Thoracic aorta (tissue), 2 donors: ENCODE measurements at places on chromosomes 12 and 14. TPM values are rescaled to one million over a fixed set of nuclear protein-coding genes. Genes with fewer than 3 reads are reported as not detected.

- peak overlapping the region; percentile 96 for H3K4me3 ChIP-seq
- H3K36me3 ChIP-seq, result peaks cover 26% of the 10 kb centered on the region
- H3K27ac ChIP-seq, result peak overlapping the region; percentile 70
Measured at GRCh38 chr12:55818140-55818728, 393 bp downstream of the ORMDL2 start.

Gene CISTR
- not detected for total RNA-seq

Gene IL22
- not detected for total RNA-seq

DNA sequence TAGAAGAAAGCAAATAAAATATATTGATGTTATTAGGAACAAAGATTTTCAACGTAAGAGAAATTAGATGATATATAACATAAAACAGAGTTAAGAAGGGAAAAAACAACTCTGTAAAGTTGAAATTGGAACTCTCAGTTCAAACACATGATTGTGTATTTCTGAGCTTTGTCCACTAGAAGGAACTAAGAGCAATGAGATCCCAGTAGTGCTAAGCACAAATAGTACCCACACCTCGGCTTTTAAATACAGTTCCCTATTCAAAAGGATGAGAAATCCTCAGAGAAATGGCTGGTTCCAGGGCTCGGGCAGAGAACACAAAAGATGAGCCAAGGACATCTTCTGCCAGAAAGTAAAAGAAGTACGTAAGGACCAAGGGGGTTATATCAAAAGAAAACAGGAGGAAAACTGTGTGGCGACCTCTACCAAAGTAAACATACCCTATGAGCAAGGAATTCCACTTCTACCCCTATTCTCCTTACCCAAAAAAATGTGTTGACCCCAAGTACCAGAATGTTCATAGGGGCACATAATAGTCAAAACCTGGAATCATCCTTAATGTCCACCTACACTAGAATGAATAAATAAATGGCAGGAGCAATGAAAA lies 96.6 kb downstream of the SPTSSA start:
- DNase-seq, result no peak
- H3K36me3 ChIP-seq, result no peaks in the 10 kb centered on the region
- H3K4me1 ChIP-seq, result no peaks in the 10 kb centered on the region
- no peak overlapping the region for H3K4me3 ChIP-seq

Gene TTC6
- not detected for total RNA-seq

Gene RAD9B
- not detected for total RNA-seq

DNA sequence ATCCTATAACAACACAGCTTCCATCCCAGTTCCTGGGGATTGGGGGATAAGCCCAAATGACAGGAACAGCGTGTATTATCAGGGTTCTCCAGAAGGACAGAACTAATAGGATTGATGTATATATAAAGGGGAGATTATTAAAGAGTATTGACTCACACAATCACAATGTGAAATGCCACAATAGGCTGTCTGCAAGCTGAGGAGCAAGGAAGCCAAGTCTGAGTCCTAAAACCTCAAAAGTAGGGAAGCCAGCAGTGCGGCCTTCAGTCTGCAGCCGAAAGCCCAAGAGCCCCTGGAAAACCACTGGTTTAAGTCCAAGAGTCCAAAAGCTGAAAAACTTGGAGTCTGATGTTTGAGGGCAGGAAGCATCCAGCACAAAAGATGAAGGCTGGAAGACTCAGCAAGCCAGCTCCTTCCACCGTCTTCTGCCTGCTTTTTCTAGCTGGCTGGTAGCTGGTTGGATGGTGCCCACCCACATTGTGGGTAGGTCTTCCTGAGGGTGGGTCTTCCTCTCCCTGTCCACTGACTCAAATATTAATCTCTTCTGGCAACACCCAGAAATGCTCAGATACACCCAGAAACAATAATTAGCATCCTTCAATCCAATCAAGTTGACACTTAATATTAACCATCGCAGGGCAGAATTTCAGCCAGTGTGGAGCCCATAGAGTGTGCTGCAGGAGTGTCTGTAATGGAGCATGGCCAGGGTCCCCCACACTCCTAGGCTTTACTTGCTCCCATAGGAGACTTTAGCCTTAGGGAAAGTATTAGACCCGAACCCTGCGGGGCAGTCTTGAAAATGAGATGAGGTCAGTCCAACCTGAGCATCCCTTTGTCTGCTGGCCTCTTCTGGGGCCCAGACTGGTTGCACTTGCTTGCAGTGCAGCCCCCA lies 111.1 kb downstream of the SINHCAF start:
- no peaks in the 10 kb centered on the region for H3K4me1 ChIP-seq

Gene ABCD2
- 1.1 TPM for total RNA-seq

DNA sequence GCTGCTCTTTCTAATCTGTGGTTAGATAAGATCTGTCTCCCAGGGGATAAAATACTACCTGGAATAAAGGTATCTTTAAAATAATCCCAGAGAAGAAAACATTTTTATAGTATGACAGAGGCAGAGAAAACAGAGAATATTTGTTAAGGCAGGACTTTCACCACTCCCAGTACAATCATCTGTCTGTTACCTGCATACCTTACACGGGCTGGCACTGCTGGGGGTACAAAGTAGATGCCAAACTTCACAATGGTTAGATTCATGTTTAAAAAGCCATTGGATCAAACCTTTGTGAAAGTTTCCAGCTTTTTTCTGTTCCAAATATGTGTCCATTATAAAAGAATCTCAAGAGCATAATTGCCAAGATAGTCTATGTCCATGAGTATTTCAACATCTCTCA lies 273.6 kb upstream of the BTG1 start:
- H3K4me3 ChIP-seq, result no peak overlapping the region
- no peaks in the 10 kb centered on the region for H3K36me3 ChIP-seq
- H3K27me3 ChIP-seq, result no peaks in the 10 kb centered on the region
- DNase-seq, result no peak
- no peaks in the 10 kb centered on the region for H3K4me1 ChIP-seq

Gene NPFF
- total RNA-seq, result 9.1 TPM

GRCh38 chr14:103443111-103443510 lies 57.9 kb downstream of the MARK3 start:
- no peak overlapping the region for H3K4me3 ChIP-seq
- no peaks in the 10 kb centered on the region for H3K4me1 ChIP-seq
- no peaks in the 10 kb centered on the region for H3K27me3 ChIP-seq
- no peak for DNase-seq

Gene EGLN3
- total RNA-seq, result 10.8 TPM

Gene UNC79
- 0.14 TPM for total RNA-seq

- no peak for DNase-seq
- H3K36me3 ChIP-seq, result no peaks in the 10 kb centered on the region
- no peaks in the 10 kb centered on the region for H3K4me1 ChIP-seq
Measured at GRCh38 chr14:92280554-92281262, 42.3 kb upstream of the SLC24A4 start.

- peak within 1 kb of the TSS; percentile 85 for H3K27ac ChIP-seq
- peaks cover 2% of the 10 kb centered on the region for H3K4me1 ChIP-seq
- no peaks in the 10 kb centered on the region for H3K36me3 ChIP-seq
- DNase-seq, result no peak
Measured at GRCh38 chr12:123150744-123151456, at the start of gene PITPNM2. Gene PITPNM2 (minus strand): TSS chr12:123151090. CDS start chr12:123034590, 116,500 bp downstream.

Gene TMEM52B
- 2.8 TPM for total RNA-seq

- no peak overlapping the region for H3K27ac ChIP-seq
- H3K4me1 ChIP-seq, result no peaks in the 10 kb centered on the region
- H3K36me3 ChIP-seq, result no peaks in the 10 kb centered on the region
- H3K4me3 ChIP-seq, result no peak overlapping the region
- H3K27me3 ChIP-seq, result no peaks in the 10 kb centered on the region
Measured at GRCh38 chr12:76329159-76329558, 19.1 kb downstream of the BBS10 start.

Gene KCNA5
- 91.7 TPM for total RNA-seq

DNA sequence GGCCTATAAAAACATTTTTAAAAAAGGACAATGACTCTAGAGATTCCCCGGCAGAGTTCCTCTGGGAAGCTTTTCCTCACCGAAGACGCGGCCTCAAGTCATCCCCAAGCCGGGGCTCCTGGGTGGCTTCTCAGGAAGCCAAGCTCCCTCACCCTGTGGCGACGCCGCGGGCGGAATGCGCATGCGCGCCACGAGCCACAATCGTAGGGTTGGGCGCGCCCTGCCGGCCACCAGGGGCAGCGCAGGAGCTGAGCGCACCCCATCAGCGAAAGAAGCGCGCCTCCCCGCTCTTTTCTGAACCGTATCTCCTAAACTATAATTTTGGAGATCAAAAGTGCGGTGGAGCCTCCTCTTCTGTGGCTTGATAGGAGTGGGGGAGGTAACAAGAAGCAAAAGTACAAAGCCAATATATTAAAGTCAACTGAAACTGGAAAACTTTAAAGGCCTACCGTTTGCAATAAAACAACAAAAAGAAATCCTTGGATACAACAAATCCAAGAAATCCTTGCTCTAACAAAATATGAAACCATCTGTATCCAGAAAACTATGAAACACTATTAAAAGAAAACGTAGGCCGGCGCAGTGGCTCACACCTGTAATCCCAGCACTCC lies 17.4 kb upstream of the CHFR start:
- no peak overlapping the region for H3K27ac ChIP-seq
- peak overlapping the region; percentile 39 for H3K4me3 ChIP-seq
- no peaks in the 10 kb centered on the region for H3K36me3 ChIP-seq
- peaks cover 8% of the 10 kb centered on the region for H3K4me1 ChIP-seq

DNA sequence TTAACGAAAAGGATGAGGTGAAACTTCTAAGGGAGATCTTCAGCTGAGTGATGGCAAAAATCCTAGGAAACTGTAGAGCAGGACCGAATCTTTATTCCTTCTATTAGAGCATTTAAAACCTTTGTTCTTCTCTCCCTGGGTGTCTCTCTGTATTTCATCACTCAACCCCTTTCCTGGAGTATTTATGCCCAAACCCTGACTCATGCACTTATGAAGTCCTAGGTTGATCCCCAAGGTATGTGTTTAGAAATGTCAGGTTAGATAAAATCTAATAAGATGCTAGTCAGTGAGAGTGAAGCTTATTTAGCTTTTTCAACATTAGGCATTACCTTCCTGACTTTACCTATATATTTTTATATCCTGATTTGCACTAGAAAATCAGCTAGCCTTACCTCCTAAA lies 239.8 kb upstream of the NPAS3 start:
- no peaks in the 10 kb centered on the region for H3K36me3 ChIP-seq
- no peak overlapping the region for H3K4me3 ChIP-seq
- no peaks in the 10 kb centered on the region for H3K27me3 ChIP-seq
- H3K4me1 ChIP-seq, result peaks cover 31% of the 10 kb centered on the region

DNA sequence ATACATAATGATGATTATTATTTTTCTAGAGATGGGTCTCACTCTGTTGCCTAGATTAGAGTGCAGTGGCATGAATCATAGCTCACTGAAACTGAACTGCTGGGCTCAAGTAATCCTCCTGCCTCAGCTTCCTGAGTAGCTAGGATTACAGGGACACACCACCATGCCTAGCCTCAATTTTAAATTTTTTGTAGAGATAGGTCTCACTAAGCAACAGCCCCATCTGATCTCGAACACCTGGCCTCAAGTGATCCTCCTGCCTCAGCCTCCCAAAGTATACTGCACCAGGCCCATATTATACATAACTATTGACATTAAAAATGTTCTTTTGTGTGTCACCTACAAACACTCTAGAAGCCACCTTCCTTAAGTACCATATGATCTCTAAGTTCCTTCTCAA lies 3.4 kb downstream of the TXNRD1 start:
- peak overlapping the region; percentile 69 for H3K27ac ChIP-seq
- no peaks in the 10 kb centered on the region for H3K27me3 ChIP-seq
- H3K4me3 ChIP-seq, result no peak overlapping the region

GRCh38 chr14:55348766-55349453 lies 62.7 kb downstream of the ATG14 start:
- no peaks in the 10 kb centered on the region for H3K27me3 ChIP-seq
- DNase-seq, result no peak
- H3K27ac ChIP-seq, result no peak overlapping the region
- peaks cover 3% of the 10 kb centered on the region for H3K4me1 ChIP-seq
- H3K36me3 ChIP-seq, result peaks cover 19% of the 10 kb centered on the region
- no peak overlapping the region for H3K4me3 ChIP-seq

GRCh38 chr14:29851397-29851796 lies 76.2 kb downstream of the PRKD1 start:
- H3K4me1 ChIP-seq, result peaks cover 31% of the 10 kb centered on the region
- no peaks in the 10 kb centered on the region for H3K36me3 ChIP-seq
- no peak for DNase-seq
- H3K27me3 ChIP-seq, result no peaks in the 10 kb centered on the region

Gene SLC6A15
- total RNA-seq, result not detected

DNA sequence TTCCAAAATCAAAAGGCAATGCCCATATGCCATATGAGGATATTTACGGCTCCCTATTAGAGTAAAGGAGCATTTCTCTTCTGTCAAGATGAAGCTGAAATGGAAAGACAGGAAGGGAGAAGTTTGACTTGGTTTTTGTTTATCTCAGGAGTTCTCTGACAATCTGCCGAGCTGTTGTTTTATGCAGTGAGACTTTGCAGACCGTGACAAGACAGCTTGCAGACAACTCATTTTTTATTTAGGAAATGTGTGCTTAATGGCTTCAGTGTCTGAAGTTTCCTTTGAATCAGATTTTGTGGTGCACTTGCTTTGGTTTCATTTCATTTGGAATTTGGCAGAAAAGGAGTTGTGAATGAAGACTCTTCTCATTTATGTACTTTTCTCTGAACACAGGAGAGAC lies 145.4 kb downstream of the C12orf50 start:
- no peak overlapping the region for H3K27ac ChIP-seq
- H3K36me3 ChIP-seq, result no peaks in the 10 kb centered on the region
- no peak overlapping the region for H3K4me3 ChIP-seq
- no peaks in the 10 kb centered on the region for H3K27me3 ChIP-seq

Gene ALG10
- 5.1 TPM for total RNA-seq

Gene PLD4
- 0.35 TPM for total RNA-seq

Gene CPNE6
- 2.4 TPM for total RNA-seq

- H3K36me3 ChIP-seq, result no peaks in the 10 kb centered on the region
- no peak for DNase-seq
Measured at GRCh38 chr14:39762576-39763401, 330.6 kb upstream of the FBXO33 start.

DNA sequence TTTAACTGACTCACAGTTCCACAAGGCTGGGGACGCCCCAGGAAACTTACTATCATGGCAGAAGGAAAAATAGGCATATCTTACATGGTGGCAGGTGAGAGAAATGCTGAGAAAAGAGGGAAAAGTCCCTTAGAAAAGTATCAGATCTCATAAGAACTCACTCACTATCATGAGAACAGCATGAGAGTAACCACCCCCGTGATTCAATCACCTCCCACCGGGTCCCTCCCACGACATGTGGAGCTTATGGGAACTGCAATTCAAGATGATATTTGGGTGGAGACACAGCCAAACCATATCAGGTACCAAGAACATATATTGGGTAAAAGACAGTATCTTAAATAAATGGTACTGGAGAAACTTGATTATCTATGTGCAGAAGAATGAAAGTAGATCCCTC lies 100.3 kb upstream of the FAR2 start:
- no peak overlapping the region for H3K4me3 ChIP-seq
- H3K4me1 ChIP-seq, result no peaks in the 10 kb centered on the region
- no peak overlapping the region for H3K27ac ChIP-seq

Gene ABHD4
- 25.3 TPM for total RNA-seq

Gene RFX4
- not detected for total RNA-seq

GRCh38 chr12:71392521-71393145 lies 47.0 kb upstream of the LGR5 start:
- no peak overlapping the region for H3K4me3 ChIP-seq
- H3K27me3 ChIP-seq, result no peaks in the 10 kb centered on the region
- no peak for DNase-seq
- H3K36me3 ChIP-seq, result no peaks in the 10 kb centered on the region
- no peaks in the 10 kb centered on the region for H3K4me1 ChIP-seq

- no peaks in the 10 kb centered on the region for H3K27me3 ChIP-seq
- no peak overlapping the region for H3K4me3 ChIP-seq
- H3K36me3 ChIP-seq, result no peaks in the 10 kb centered on the region
Measured at GRCh38 chr12:117684471-117684870, 284.3 kb downstream of the KSR2 start.

Gene CMA1
- total RNA-seq, result not detected

- H3K4me1 ChIP-seq, result peaks cover 9% of the 10 kb centered on the region
- DNase-seq, result no peak
- no peak overlapping the region for H3K27ac ChIP-seq
- H3K4me3 ChIP-seq, result no peak overlapping the region
- no peaks in the 10 kb centered on the region for H3K27me3 ChIP-seq
Measured at GRCh38 chr12:116707751-116708150, 30.1 kb downstream of the SPRING1 start.
